ENCODE measurements at places on chromosomes 3 and 15.

DNA sequence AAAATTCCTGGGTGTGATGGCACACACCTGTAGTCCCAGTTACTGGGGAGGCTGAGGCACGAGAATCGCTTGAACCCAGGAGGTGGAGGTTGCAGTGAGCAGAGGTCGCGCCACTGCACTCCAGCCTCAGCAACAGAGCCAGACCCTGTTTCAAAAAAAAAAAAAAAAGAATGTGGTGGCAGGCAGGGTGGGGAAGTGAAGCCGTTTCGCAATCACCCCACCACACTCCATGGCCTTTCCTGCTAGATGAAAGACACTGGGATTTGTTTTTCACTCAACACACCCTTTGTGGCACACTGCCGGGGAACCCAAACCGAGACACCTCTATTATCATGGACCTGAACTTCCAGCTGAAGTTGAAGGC is 172.4 kb upstream of the IQSEC1 start:
- DNase-seq, result no peak

DNA sequence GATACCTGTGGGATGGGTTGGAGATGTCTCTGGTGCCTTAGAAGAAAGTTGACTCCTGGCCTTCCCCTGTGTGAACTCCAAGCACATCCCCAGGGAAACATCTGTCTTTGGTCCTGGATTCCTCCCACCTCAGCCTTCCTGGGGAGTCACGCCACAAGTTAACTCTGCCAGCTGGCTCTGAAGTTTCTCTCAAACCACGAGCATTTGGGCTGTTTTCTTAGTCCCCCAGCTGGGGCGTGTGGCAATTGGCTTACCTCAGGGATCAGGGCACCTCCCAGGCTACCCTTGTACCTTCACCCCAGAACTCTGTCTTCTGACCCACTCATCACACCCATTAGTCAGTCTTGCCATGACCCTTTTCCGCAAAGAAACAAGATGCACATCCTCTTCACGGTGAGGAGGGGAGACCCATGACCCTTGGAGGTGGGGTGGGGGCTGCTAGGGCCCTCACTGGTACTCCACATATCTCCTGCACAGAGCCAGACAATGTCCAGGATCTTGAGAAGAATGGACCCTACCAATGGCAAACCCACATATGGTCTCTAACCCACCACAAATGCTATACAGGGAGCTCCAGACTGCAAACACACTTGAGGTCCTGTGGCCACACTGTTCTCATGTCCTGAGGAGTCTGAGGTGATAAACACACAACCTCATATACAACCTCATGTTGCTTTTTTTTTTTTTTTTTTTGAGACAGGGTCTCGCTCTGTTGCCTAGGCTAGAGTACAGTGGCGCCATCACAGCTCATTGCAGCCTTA is 3.9 kb downstream of the NEIL1 start:
- no peak for DNase-seq

DNA sequence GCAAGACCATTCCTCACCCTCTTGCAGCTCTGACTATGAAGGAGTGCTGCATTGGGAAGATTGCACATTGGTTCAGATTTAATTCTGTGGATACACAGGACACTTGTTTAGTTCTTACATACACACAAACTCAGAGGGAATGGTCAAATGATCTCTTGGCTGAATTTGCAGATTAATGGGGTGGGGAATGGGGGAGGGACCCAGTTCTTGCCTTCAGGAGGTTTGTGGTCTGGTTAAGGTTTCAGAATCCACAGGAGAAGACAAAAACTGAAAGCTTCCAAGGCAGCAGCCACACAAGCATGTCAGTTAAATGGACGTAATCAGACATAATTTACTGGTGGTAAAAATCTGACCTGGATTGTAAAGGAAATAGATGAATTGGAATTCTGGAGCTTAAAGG is 257.1 kb upstream of the ROPN1 start:
- no peak for DNase-seq

GRCh38 chr3:149717391-149718056 is 34.8 kb downstream of the COMMD2 start:
- peak; percentile 31 for DNase-seq

- DNase-seq, result peak; percentile 83
Measured at GRCh38 chr15:77034695-77035489, 36.0 kb downstream of the TSPAN3 start.

GRCh38 chr3:140980663-140981062 is 39.0 kb downstream of the SLC25A36 start:
- no peak for DNase-seq

DNA sequence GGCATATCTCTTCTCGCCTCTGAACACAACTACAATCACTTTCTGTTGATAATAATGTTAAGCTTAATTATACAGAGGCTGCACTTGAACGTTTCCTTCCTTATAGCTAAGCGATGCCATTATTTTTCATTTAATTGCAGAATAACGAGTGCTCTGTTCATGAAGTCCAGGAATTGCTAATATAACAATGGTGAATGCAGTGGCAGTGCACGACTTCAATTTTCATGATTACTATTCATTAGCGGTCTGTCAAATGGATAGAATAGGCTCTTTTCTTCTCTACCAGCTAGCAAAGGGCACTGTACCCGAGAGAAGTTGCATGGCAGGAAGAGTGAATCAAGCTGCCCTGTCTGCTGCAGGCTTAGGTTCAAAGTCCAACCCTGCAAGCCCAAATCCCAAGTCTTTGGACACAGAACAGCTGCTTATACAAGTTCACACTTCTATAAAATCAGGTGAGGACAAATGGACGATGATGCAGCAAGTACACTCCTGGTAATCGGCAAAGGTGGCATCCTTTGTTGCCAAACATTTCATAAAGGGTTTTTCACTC is 75.6 kb downstream of the PDZRN3 start:
- DNase-seq, result no peak

- no peak for DNase-seq
Measured at GRCh38 chr3:141184430-141184829, 47.2 kb upstream of the PXYLP1 start.

DNA sequence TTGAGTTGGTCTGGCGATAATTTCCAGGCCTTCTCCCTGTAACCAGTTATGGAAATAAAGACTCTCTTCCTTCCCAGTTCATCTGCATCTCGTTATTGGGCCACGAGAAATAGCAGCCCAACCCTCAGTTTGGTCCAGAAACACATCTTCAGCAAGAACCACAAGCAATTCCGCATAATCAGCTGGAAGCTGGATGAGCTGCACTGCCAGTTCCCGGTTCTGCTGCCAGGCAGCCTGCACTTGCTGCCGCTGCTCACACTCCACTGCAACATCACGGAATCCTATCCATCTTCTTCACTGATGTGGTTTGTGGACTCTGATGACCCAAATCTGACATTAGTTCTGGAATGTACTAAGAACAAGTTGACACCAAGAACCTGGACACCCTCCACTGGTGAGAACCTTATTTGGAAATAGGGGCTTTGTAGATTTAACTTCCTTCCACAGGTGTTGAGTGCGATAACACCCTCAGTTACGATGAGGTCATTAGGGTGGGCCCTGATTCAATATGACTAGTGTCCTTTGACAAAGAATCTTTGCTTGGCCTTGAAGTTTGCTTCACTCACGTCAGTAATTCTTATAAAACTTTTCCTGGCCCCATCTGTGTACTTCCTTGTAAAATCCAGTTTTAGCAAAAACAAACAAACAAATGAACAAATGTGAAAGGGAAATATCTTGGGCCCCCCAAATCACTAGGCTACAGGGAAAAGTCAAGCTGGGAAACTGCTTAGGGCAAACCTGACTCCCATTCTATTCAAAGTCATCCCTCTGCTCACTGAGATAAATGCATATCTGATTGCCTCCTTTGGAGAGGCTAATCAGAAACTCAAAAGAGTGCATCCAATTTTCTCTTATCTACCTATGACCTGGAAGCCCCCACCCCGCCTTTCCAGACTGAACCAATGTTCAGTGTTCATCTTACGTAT is 221.9 kb upstream of the PROK2 start:
- no peak for DNase-seq

- DNase-seq, result no peak
Measured at GRCh38 chr3:52104684-52105640, 48.6 kb upstream of the DUSP7 start.

- DNase-seq, result no peak
Measured at GRCh38 chr3:153783106-153783505, 338.1 kb upstream of the ARHGEF26 start.

DNA sequence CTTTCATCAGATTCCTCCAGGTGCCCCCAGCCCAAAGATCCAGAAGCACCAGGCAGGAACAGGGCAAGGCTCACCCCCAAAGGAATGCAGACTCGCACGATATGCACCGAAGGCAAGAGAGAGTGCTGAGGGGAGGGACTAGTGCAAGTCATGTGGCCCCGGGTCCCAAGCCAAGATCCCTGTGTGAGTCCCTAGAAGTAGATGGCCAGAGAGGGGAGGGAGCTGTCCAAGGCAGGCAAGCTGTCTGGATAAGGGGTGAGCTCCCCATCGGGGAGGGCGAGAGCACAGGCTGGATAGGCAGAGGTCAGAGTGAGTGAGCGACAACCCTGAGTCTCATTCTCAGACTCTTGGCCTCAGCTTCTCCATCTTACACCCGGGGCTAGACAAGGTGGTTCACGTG is 171.5 kb upstream of the LINGO1 start:
- no peak for DNase-seq

- DNase-seq, result no peak
Measured at GRCh38 chr3:74523811-74524210, 90.6 kb downstream of the CNTN3 start.

DNA sequence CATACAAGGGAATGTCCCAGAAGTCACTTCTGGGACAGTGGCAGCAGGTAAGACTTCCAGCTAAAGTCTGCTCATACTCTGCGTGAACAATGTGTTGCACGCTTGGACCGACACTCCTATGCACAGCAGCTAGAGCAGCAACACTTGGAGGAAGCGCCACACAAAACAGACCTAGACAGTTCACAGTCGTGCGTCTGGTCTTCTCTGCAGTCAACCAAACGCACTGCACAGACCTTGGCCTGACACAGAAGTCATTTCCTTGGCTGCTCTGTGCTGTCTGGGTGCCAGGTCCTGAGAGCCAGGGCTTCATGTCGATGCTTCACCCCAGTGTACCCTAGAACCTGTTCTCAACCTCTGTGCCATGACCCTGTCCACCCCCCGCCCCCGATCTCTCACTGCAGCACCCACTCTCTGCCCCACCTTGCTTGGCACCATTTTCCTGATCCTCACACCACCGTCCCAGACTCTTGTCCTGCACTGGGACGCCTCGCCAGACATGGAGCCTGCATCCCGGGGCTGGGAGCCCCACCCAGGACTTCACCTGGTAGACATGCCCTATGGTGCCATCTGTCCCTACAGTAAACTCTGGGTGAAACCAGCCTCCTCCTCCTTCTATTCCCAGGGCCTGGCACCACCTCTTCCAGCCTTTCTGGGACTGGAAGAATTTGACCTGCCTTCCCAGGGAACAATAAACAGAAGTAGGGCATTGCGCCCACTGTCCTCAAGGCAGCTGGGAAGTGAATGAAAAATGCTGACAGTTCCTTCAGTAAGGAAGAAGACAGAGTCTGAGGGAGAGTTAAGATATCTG is 3.1 kb downstream of the ATP10A start:
- DNase-seq, result no peak

DNA sequence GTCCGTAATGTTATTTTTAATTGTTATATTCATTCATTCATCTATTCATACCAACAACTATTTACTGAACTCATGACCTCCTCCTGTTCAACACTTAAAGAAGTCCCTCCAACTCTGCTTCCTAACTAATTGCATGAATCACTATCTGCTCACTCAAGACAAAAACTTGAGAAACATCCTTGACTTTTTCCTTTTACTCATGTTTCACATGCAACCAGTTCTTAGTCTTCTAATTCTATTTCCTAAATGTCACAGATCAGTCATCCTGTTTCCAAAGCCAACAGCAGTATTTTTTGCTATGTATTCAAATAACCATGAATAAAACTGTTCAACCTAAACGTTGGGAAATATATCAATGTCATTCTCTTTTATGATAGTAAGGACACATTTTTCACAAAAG is 124.6 kb upstream of the GBE1 start:
- DNase-seq, result no peak

DNA sequence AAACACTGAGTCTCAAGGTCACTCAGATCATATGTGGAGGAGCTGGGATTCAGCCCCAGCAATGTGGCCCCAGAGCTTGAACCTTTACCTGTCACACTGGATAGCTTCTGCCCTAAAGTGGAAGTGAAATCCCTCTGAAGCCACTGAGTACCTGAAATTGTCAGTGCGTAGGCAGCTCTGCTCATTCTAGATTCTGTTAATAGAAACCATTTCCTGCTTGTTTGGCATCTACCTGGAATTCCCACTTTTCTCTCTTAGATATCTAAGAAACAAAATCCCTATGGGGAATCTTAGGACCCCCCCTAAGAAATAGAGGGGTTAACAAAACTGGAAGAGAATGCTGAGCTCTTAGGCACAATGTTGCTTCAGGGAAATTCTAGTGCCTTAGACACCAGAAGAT is 29.8 kb downstream of the FBXL22 start:
- no peak for DNase-seq

- no peak for DNase-seq
Measured at GRCh38 chr3:118000219-118000618, 1034.4 kb downstream of the IGSF11 start.

DNA sequence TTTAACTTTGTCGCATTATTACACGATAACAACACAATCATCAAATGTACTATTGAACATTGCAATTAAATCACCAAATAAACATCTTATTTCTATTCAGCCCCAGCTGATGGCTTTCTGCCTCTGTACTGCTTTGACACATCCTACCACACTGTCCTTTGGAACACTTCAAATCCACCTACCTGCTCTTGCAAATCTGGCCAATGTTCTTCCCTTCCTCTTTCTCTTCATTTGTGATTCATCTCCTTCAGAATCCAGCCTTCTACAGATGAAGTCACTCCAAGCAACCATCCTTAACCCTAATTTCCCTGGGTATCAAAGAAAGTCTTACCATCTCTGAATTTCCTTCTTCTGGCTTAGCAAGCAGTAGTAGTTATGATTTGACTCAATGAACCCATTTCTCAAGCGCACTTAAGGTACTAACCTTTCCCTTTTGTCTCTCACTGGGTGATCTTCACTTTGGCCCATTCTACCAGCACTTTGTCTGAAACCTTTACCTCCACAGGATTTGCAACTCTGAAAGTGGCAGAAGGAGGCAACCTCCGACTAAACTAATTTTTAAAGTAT is 502.9 kb downstream of the FOXP1 start:
- DNase-seq, result no peak

- DNase-seq, result no peak
Measured at GRCh38 chr15:90031231-90031791, 30.2 kb downstream of the ZNF710 start.

DNA sequence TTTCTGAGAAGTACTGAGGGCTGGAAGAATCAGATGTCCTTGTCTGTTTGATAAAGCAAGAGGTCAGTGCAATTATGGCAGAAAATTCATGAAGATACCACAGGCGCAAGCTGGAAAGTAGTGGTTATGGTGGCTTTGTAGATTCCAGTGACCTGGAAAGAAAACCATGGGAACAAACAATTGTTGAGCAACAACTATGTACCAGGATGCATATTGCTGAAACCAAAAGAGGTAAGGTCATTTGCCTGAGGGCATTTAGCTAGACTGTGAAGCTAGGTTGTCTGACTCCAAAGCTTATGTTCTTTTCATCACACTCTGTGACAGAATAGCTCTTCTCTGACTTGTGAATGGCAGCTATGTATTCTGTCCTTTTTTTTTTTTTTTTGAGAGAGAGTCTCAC is 74.0 kb downstream of the B3GALNT1 start:
- DNase-seq, result no peak

- no peak for DNase-seq
Measured at GRCh38 chr3:73933585-73933984, 308.8 kb upstream of the PDZRN3 start.
